Activated naive CD4-positive, alpha-beta T cell treated with anti-CD3 and anti-CD28 coated beads, Interleukin-2, amount 50 U/mL, for 16 hours (primary cell): ENCODE measurements at places on chromosomes 2 and 18.

- no peak for DNase-seq
These were observed 244.6 kb upstream of the UBE2E3 start for GRCh38 chr2:180735799-180736198.

DNA sequence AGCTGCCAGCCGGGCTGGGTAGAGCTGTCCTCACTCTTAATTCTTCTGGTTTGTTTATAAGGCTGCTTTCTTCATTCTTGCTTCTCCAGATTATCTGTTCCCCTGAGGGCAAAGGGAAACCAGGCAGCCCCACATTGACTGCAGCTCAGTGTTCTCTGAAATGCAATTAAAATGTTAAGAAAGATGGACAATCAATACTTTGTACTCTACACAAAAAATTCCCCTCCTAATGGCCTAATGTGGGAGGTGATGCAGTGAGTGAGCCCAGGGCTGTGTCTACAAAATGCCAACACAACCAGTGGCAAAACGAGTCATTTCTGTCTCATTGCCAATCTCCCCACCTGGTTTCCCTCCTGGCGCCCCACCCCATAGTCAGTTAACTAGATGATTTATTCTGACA is 541.7 kb upstream of the RAB6C start:
- no peak for DNase-seq

GRCh38 chr18:63126134-63127069 is 193.2 kb downstream of the BCL2 start:
- no peak for DNase-seq

GRCh38 chr18:78871618-78872017 is 108.0 kb upstream of the SALL3 start:
- no peak for DNase-seq

GRCh38 chr18:22165603-22166068 is 3.8 kb upstream of the GATA6 start:
- no peak for DNase-seq

- DNase-seq, result no peak
These were observed 222.0 kb downstream of the ZNF516 start for GRCh38 chr18:76273036-76273545.

DNA sequence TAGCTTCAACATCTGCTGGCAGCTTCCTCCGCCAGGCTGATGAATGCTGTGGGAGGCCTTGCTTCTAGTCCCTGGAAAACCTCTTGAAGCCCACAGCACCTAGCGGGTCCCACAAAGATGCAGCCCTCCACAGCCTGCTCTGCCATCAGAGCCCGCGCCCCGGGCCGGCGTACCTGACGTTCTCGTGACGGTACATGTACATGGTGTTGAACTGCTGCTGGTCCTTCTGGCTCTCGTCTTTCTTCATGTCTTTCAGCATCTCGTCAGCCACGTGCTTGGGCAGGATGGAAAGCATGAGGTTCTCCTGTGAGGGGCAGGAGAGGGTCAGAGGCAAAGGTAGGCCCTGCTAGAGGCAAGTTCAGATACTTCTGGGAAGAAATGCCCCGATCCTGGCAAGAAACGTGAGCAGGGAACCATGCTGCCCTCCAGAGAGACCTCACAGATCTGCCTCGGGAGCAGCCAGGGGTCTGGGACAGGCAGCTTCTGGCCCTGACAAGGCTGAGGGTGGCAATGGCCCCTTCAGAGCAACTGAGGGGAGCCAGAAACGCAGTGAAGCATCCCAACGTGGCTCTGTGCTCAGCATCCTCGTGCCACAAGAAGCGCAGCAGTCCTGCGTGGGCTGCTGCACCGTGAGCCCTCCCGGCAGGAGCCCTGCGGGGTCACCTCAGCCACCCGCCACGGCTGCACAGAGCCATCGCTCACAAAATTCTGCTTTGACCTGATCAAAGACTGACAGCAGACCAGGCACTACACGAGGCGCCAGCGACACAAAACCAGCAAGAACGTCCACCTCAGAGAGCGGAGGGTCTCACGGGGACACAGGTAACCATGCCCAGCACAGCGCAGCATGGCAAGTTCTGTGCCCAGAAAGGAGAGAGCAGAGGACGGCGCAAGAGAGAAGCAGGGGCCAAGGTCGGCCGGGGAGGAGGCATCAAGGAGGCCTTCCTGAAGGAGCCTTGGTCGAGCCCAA is 49.1 kb downstream of the CENPO start:
- no peak for DNase-seq

DNA sequence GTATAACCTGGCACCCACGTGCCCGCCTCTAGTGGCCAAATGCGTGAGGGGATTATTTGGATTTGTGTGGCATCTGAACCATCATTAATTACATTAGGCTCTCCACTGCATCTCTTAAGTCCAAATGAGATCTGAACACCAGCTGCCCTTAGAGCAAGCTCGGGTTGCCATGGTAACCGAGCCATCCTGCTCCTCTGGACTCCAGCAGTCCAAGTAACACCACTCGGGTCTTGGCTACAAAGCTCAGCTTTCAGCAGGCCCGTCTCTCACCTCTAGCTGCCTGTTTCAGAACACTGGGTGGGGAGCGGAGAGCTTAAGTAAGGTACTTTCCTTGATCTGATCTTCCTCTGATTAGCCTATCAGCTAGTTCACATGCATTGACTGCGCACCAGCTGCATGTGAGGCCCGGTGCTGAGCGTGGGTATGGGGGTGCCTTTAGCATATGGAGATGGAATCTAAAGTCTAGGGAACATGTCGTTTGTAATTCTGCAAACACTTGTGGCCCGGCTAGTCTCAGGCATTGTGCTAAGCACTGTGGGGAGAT is 14.1 kb upstream of the CYS1 start:
- DNase-seq, result no peak

DNA sequence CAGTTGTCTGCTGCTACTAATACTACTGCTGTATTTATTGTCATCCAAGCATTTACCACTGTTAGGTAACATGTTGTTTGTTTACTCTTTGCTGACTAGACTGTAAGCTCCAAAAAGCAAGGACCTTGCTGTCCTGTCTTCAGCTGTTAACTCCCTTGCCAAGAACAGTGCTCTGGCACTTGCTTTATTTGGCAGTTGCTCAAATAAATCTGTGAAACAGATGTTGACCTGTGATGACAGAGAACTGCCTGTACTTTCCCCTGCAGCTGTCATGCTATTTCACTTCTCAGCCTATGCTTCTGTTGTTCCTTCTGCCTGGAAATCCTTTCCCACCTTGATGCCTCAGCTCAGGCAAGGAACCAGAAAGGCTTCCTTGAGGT is 181.2 kb downstream of the ATAD2B start:
- no peak for DNase-seq

- no peak for DNase-seq
These were observed 58.6 kb downstream of the KCNG2 start for GRCh38 chr18:79856119-79857007.

- DNase-seq, result no peak
These were observed 86.0 kb upstream of the TMEM247 start for GRCh38 chr2:46393347-46393820.
